ENCODE measurements at places on chromosomes 12 and 14.

DNA sequence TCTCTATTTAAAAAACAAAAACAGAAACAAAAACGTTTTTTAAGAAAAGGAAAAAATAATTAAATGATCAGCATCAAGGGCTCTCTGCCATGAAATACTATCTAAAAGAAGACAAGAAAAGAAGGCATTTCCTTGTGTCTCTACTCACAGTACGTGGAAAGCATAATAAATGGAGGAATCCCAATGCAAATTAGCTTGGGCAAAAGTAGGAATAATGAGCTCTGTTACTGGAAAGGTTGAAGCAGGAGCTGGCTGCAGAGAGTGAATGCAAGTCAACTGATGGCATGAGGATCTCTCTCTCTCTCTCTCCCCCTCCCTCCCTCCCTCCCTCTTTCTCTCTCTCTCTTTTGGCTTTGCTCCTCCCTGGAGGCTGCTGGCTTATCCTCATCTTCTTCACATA, 85.9 kb downstream of the TBX3 start:
- no peak for DNase-seq

DNA sequence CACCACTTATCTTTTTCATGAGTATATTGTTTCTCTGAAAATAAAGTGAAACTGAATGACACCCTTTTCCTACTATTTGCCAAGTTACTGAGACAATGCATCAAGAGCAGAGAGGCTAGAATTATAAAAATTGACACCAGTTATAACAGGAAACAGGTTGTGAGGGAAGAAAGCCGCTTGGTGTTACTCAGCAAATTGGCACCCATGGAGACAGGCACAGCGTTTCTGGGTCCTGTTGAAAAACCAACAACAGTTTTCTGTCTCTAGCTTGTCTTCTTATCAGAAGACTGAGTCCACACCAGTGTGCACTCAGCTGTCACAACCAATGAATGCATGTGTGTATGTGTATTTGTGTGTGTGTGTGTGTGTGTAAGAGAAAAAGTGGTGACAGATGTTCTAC, 267.7 kb downstream of the KCNH5 start:
- no peak for DNase-seq

GRCh38 chr14:56817396-56817921, 7.2 kb upstream of the OTX2 start:
- DNase-seq: no peak

DNA sequence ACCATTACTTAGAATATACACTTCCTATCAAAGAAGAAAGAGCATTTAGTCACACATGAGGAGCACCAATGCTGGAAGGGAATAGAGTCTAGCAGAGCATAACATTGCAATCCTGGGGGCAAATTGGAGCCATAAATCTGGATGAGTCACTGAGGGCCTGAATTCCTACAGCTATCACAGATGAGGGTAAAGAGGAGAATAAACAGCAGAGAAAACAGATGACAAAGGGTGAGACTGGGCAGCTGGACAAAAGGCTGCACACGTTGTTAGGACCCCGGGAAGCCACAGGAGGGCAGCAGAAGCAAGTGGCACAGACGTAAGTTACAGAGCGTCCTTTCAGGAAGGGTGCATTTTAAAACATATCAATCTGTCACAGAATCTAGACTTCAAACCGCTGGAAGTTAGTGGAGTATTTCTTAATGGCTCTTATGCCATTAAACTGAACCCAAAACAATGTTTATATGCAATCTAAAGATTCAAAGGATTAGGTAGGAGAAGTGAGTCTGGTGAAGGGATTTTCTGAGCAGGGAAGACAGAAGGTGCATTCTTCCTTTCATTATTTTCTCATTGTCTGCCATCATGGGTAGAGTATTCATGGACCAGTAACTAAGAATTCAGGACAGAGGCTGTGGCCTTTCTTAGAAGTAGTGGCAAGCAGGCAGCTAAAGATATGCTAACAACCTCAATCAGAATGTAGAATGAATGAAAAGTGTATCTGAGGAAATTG, 159.8 kb upstream of the DAAM1 start:
- DNase-seq: no peak

GRCh38 chr14:75977582-75977943, 4.2 kb downstream of the TGFB3 start:
- no peak for DNase-seq

GRCh38 chr12:53927220-53928029, 11.2 kb upstream of the HOXC13 start:
- DNase-seq: no peak

DNA sequence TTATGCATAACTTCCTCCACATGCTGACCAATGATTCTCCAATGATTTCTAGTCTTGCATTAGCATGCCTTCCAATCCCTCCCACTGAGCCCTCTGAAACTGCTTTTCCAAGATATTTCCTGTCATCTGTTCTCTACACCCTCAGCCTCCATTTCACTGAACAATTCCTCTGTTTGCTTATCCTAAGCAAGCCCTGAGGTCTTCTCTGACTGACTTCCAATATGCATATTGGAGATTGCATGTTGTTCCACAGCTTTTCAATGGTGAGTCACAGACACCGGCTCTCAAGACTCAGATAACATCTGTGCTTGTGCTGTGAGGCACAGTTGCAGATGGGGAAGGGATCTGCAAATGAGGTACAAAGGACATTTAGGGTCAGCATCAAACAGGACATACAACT, 141.0 kb downstream of the SLC16A7 start:
- DNase-seq: no peak

All from activated T-helper 2 cell treated with anti-CD3 and anti-CD28 coated beads, Interferon-gamma antibody, Interleukin-2, Interleukin-4, amounts not matched to agents 10 μg/mL and 5 μg/mL and 100 μg/mL, durations not matched to agents 14 hours and 24 hours and 36 hours (primary cell).